ENCODE measurements at places on chromosomes 1 and 21. TPM values are rescaled to one million over a fixed set of nuclear protein-coding genes. Genes with fewer than 3 reads are reported as not detected.

DNA sequence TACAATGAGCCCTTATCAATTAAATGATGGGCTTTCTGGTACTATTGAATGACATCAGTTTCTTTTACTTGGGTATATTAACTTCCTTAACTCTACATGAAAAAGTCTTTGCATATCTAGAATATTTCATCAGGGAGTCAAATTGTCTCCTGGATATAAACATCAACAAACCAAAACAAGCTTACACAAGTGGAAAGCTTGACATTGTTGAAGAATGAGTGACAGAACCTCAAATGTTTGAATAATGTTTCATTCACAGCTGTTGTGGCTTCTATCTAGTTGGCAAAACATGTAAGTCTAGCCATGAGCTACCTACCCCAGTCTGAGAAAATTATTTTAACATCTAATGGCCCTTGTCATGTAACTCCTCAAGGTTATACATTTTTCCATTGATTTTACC, 604.8 kb upstream of the ADAMTS5 start:
- no peak for DNase-seq

OLIG2 gene
- total RNA-seq, result not detected

DNA sequence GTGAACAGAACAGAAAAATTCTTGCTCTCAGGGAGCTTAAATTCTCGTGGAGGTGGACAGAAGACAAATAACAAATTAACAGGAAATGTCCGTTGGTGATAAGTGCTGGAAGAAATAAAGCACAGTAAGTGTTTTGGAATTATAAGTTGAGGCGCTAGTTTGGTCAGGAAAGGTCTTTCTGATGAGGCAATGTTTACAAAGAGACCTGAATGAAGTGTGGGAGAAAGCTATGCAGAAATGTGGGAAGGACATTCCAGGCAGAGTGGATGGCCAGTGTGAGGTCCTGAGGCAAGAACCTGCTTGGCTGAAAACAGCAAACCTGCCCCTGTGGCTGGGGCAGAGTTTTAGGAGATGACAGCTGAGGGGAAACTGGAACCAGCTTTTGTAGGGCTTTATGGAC, 23.3 kb downstream of the NGF start:
- DNase-seq, result no peak

- DNase-seq, result no peak
Measured at GRCh38 chr1:216034506-216034905, 388.7 kb downstream of the USH2A start.

LMX1A gene
- 0.19 TPM for total RNA-seq

GRCh38 chr1:180881806-180882509, 30.7 kb upstream of the KIAA1614 start:
- no peak for DNase-seq

C2CD4D gene
- not detected for total RNA-seq

CFHR1 gene
- total RNA-seq, result 4.0 TPM

KRTAP11-1 gene
- total RNA-seq, result not detected

CRYZ gene
- 44.6 TPM for total RNA-seq

CD1C gene
- total RNA-seq, result 0.51 TPM

SPATA21 gene
- total RNA-seq, result not detected

FMO5 gene
- 3.1 TPM for total RNA-seq

GRCh38 chr1:8189931-8190483, 127.9 kb upstream of the SLC45A1 start:
- DNase-seq, result no peak

LCE2B gene
- not detected for total RNA-seq

DNA sequence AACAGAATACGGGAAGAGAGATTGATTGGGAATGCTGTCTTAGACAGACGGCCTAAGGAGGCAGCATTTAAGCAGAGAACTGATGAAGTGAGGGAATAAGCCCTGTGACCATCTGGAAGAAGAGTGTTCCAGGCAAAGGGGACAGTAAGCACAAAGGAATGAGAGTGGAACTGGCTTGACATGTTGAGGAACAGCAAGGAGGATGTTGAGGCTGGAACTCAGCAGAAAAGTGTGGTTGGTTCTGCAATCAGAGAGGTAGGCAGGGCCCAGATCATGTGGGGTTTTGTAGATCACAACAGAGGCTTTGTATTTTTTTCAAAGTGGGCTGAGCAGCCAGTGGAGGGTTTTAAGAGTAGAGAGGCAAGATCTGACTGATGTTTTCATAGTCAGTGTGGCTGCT, 157.4 kb downstream of the DNM3 start:
- no peak for DNase-seq

FAF1 gene
- total RNA-seq, result 64.2 TPM

DNA sequence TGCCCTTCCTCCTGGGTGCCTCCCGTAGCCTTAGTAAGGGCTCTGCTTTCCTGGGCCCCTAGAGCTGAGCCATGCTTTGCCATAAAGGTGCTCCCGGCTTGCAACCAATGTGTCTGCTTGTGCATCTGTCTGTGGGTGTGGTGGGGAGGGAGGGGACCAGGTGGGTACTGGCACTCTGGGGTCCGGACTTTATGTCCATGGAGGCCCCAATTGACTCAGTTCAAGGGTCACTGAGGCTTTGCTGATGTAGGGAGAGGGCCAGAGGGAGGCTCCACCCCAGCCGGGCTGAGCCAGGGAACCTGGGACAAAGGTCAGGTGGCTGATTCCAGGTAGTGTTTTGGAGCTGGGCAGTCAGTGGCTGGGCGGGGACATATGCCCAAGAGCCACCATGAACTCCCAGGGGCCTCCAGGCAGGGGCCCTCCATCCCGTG, 15.0 kb downstream of the TNFRSF25 start:
- no peak for DNase-seq

GRCh38 chr1:224632381-224632871, 16.3 kb downstream of the CNIH3 start:
- no peak for DNase-seq

SPRR2B gene
- total RNA-seq, result not detected

LCE1B gene
- not detected for total RNA-seq

DNA sequence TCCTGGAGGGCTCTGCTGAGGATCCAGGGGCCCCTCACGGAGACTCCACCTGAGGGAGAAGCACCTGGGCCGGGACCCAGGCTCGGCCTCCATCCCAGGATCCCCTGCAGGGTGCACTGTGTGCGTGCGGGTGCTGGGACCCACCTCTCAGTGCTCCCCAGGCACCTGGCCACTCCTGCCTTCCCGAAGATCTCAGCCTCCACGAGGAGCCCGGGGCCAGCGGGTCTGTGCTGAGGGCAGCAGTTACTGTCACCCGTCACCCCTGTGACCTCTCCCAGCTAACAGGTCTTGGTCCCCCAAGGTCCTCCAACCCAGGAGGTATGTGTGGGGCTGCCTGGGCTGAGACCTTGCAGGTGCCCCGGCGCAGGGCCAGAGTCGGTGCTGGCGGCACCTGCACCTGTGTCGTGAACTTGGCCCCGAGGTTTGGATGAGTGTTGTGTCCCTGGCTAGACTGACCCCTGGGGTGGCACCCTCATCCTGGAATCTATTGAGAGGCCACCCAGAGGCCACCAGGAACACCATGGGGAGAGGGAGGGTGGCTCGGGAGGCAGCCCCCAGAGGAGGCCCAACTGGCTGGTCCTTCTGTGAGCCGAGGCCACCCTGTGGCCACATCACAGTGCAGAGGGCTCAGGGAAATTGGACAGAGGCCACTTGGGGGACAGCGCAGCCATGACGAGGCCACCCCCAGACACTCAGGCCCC, 17.7 kb downstream of the MORN1 start:
- peak; percentile 72 for DNase-seq

PPT1 gene
- total RNA-seq, result 66.2 TPM

- DNase-seq, result no peak
Measured at GRCh38 chr1:6269720-6270400, 9.0 kb upstream of the GPR153 start.

DNA sequence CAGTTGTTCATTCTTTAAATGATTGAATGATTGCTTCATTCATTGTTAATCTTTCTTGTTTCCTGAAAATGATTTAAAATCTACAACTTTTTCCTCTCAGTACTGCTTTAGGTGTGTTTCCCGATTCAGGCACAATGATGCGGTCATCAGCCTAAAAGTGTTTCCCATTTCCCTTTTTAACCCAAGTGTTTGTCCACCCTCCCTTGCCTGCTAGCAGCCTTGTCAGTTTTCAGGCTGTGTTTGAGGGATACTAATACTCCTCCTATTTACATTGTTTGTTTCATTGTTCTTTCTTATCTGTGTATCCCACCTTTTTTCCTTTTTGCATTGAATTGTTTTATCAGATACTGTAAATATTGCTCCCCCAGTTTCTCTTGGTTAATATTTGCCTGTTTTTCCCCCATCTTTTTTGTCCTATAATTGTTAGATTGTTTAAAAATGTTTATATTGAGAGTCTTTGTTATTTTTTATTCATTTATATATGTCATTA, 131.1 kb downstream of the KIAA0319L start:
- no peak for DNase-seq

DNA sequence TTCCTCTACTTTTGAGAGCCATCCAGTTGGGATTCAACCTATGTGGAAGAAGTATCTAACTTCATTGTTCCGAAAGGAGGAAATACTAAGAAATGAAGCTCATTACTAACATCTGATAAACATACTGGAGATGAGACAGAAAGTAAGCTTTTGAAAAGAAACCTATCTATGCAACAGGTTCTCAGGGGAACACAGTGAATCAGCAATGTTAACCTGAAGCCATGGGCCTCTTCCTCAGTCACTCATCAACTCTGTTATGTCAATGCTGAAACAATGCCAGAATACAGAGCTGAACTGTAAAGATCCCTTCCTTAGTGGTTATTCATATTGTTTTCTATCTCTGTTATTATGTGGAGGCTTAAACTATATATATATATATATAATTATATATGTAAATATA, 55.5 kb upstream of the ESRRG start:
- DNase-seq, result no peak

DNA sequence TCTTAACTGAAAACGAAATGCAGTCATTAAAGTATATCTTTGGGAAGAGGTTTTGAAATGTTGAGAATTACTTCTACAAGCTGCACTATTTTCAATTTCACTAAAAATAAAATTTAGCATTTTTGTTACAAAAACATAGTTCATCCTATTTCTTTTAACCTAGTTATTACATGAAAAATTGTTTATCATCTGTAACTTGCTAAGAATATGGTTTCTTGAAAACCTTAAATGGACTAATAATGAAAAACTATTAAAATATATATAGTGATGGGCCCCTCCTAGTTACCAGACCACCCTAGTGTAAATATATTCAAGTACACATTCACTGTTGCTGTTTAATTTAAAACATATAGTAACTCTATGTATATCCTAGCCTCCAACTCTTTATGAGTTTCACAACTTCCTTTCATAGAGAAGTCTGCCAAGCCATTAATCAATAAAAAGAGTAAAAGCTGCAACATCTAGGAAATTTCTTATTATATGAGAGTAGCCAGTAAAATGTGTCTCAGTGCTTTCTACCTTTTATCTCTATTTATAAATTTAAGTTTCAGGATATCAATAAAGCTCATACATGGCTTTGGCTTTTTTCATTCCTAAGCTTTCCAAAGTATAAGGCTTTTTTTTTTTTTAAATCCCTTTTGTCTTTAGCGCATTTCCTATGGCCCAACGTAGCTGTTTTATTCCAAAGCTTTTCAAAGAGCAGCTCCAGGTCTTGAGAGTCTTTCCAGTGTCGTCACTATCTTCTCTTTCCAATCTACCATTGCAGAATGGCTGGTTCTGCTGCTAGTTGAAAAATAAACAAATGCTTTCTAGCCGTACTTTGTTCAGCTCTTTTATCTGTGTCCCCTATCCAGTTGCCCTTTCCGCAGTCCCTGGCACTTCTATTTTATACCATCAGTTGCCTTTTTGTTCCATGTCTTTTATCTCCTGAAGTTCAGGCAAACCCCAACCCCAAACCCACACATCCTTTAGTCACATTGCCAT, 6.5 kb downstream of the IRF2BP2 start:
- no peak for DNase-seq

- DNase-seq, result no peak
Measured at GRCh38 chr1:246728311-246728710, 4.1 kb downstream of the SCCPDH start.

DNA sequence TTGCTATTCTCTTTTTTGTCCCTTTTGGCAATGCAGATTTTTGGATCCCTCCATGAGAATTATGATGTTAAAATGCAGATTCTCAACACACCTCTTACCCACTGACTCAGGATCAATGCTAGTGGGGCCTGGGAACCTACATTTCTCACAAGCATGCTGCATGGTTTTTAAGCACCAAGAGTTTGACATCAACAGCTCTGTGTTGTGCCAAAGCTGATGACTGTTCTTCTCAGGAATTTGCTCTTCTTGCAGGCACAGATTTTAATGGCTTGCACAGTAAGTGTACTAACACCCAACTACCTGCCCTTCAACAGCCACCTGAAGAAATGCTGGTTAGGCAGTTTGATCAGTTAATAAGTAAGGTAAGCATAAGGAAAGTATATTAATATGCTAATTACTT, 468.7 kb downstream of the PTBP2 start:
- no peak for DNase-seq

DNA sequence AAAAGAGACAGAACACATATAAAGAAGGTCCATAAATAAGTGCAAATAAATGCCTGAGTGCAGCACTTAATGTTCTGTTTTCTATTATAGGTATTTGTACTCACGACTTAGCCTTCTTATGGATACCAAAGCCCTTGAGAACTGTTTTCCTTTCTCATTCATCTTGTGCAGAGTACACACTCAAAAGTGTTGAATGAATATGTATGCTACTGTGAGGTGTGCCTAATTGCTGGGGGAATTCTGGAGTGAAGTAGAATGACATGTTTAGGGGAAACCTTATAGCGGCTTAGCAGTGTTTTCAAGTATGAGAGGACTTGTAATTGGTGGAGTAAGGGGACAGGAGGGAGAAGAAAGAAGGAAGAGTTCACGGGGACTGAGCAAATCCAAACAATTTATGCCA, 157.6 kb downstream of the CACNA1E start:
- no peak for DNase-seq

DNA sequence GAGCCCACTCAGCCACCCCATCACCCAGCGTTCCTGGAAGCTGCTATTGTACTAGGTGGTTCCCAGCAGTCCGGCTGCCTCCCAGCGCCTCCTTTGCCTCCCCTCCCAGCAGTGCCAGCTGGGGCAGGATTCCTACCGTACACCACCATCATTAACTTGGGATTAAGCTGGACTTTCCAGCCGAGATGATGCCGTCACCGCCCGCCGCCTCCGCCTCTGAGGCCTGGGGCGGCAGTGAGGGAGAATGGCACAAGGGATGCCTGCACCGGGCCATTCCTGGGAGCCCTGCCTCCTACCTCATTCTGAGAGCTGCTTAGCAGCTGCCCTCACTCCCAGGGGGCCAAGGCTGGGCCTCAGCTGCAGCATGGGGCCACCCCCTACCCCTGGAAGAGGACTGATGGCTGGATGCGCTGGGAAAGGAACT, 13.2 kb downstream of the CNTN2 start:
- DNase-seq, result no peak

GRCh38 chr1:172277275-172277674, 143.2 kb upstream of the C1orf105 start:
- no peak for DNase-seq

- DNase-seq, result no peak
Measured at GRCh38 chr1:209207126-209207700, 376.3 kb upstream of the CAMK1G start.
